ENCODE measurements at places on chromosomes 3 and 15. TPM values are rescaled to one million over a fixed set of nuclear protein-coding genes. Genes with fewer than 3 reads are reported as not detected.

FILIP1L gene
- 3.3 TPM for total RNA-seq

- no peak overlapping the region for H3K4me3 ChIP-seq
- no peaks in the 10 kb centered on the region for H3K27me3 ChIP-seq
- no peak overlapping the region for H3K27ac ChIP-seq
- no peak for DNase-seq
- H3K4me1 ChIP-seq: peaks cover 21% of the 10 kb centered on the region
These were observed 32.6 kb upstream of the RAB11A start for GRCh38 chr15:65836665-65837064.

DNA sequence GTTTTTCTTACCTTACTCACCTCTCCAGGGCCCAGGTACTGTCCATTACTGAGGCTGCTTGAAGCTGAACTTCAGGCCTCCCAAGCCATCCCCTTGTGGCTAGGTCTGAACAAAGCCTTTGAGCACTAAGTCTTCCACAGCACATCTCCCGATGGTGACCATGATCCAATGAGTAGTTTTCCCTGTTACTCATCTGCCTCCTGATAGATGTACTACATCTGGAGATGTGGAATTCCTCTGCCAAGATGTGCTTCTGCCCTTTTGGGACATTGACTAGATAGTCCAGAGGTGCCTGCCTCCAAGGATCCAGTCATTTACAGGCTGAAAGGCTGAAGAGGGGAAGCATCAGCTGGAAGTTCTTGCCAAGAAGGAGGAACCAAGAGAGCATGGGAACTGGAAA, 28.9 kb upstream of the SLC35G2 start:
- H3K4me1 ChIP-seq: no peaks in the 10 kb centered on the region
- no peaks in the 10 kb centered on the region for H3K36me3 ChIP-seq
- H3K27me3 ChIP-seq: no peaks in the 10 kb centered on the region
- no peak overlapping the region for H3K27ac ChIP-seq

DNA sequence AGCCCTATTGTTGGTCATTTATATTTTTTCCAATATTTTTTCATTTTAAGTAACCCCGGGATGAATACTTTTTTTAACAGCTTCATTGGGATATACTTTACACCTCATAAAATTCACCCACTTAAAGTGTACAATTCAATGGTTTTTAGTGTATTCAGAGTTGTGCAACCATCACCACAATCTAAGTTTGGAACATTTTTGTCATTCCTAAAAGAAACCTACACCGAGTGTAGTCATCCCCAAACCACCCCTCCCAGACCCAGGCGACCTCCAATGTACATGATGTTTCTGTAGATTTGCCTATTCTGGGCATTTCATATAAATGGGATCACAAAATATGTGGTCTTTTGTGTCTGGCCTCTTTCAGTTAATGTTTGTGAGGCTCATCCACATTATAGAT, 118.3 kb upstream of the FRMD4B start:
- H3K4me3 ChIP-seq: no peak overlapping the region
- no peak for DNase-seq
- no peaks in the 10 kb centered on the region for H3K36me3 ChIP-seq

- H3K36me3 ChIP-seq: no peaks in the 10 kb centered on the region
- no peak overlapping the region for H3K4me3 ChIP-seq
- no peak overlapping the region for H3K27ac ChIP-seq
- peaks cover 6% of the 10 kb centered on the region for H3K4me1 ChIP-seq
These were observed 89.9 kb upstream of the P3H2 start for GRCh38 chr3:190210608-190211007.

DNA sequence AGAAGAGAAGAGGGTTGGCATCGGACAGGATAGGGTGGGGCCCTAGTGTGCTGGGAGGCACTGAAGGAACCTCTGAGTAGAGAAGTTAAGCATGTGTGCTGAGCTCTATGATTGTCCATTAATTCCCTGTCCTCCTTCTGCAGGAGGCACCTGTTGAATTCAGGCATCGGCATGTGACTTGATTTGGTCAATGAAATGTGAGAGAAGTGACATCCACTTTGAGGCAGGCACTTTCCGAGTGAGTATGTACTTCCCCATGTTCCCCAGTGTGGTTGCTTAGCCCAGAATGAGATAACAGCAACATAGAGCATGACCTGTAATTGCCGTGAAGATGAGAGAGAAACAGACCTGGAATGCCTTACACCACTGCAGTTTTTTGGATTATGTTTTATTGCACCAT, 224.8 kb downstream of the RPLP1 start:
- no peaks in the 10 kb centered on the region for H3K27me3 ChIP-seq
- H3K36me3 ChIP-seq: no peaks in the 10 kb centered on the region
- peaks cover 21% of the 10 kb centered on the region for H3K4me1 ChIP-seq

DNA sequence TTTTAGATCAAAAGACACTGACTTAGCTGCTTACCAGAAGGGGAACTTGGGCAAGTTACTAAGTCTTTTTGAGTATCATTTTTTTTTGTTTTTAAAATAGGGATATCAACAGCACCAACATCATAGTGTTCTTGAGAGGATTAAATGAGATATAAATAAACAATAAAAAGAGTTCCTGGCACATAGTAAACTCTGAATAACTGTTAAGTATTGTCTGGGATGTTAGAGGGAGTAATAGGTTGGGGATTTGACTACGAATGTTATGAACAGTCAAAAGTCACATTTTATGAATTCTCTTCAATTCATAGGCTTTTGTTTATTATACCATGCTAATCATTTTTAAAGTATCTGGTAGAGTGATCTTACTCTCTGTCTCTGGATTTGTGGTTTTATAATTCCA, 37.8 kb upstream of the FAH start:
- H3K27ac ChIP-seq: no peak overlapping the region
- H3K4me3 ChIP-seq: no peak overlapping the region
- no peaks in the 10 kb centered on the region for H3K27me3 ChIP-seq
- no peaks in the 10 kb centered on the region for H3K4me1 ChIP-seq

Data from GM12878 (cell line).